AG04449 (cell line): ENCODE measurements at places on chromosomes 5 and 9.

DNA sequence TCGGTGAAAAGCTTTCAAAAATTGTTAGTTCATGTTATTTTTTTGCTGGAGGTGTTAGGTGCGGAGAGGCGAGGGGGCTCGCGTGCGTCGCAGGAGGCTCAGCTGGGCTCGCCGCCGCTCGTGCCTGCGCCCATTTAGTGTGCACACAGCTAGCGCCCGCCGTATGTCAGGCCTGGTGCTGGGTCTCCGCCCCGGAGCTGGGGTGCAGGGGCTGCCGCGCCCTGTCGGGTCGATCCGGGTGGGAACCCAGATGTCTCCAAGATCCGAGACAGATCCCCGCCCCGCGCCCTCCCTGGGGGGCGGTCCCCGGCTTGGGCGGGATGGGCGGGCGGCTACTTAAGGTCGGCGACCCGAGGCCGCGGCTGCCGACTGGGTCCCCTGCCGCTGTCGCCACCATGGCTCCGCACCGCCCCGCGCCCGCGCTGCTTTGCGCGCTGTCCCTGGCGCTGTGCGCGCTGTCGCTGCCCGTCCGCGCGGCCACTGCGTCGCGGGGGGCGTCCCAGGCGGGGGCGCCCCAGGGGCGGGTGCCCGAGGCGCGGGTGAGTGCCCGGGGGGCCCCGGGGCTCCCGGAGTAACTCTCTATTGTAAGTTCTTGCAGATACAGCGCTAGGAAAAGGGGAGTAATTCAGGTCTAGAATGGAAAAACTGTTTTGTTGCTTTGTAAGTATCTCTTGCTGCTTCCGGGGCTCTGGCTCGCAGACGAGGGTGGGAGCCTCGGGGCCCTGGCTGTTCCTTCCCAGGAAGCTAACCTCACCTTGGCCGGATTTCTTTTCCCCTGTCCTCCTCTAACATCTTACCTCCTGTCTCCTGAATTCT lies 31.7 kb downstream of the GSN start:
- no peak for DNase-seq

DNA sequence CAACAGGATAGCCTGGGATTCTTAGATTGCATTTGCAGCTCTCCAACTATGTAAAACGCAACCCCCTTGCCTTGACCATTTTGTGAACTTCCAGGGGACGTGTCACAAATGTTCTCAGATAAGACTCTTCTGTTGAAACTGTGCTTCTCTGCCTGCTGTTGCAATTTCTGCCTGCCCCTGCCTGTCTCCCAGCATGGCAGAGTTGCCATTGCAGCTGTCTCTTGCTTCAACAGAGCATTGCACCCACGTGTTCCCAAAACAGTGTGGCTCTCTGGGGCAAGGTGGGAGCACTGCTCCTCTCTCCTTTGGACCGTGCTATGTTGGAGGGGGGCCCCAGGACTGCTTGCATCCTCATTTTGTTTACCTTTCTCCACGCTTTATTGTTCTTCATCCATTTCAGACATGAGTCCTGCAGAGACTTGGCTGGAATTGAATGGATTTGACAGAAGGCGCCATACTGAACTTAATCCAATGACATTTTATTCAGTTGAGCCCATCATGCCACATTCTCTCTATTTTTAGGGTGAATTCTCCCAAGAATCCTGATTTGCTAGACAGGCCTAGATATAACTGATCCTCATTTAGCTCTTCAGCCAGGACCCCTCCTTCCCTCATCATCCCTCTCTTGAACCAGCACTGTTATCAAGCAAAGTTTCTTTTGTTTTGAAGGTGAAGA lies 90.7 kb downstream of the MAT2B start:
- DNase-seq, result no peak

DNA sequence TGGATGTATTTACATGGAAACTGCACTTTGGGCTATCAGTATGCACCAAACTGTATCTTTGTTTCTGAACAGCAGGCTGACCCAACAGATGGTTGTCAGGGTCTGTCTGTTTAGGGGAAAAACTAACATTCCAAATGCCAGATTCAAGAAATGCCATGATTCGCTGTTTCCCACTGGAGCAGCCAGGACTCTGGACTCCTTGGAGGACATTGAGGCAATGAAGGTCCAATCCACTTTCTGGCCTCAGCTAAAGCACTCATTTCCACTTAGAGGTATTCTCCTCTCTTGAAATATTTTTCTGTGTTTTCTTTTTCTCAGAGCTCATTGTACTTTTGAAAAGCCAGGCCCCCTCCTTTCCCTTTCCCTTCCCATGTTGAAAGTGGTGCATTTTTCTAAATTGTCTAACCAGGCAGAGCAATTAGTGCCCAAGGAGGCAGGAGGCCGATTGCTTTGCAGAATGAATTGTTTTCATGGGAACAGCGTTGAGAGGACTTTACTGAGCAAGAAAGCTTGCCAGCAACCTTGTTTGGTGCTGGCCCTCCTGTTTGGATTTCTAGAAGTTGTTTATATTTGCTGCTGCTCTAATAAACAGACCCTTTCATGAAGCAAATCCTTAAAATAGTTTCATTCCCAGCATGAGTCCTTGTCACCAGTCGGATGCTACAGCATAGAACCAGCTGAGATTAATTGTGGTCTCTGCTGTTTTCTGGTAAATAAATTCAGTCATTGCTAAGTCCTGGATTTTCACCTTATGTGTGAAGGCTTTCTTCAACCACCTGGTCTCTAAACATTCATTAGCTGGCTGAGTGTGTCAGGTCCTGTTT lies 132.8 kb upstream of the TAF11L2 start:
- DNase-seq, result no peak

DNA sequence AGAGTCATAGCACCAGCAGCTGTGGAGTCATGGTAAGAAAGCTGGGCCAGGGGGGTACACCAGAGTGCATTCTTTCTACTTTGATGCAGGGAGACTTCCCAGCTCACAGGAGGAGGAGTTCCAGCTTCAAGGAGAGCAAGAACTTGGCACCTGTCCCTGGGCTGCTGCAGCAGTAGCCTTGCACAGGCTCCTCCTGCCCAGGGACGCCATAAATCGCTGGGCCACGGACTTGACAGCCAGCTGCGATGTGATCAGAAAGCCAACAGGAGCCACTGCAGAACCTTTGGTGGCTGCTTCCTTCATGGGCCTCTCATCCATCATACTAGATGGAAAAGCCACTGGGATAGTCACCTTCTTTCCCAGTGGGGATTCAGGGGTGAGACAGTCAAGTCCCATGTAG lies 234.7 kb downstream of the NMUR2 start:
- DNase-seq, result no peak

GRCh38 chr5:150082374-150082773 lies 4.0 kb downstream of the CSF1R start:
- no peak for DNase-seq

DNA sequence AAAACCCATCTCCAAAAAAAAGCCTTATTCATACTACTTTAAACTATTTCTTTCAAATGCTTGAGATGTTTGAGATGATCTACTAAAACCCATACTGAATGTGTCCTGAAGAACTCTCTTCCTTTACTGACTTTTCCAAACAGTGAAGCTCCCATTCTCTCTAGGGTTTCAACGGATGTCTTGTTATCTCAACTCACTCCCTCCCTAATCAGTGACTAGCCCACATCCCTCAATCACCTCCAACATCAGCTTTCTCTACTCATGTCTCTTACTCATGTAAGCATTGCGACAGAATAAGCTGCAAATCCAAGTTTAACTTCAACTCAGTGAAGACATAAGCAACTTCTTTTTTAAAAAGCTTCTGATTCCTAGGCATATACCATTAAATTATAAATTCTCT lies 42.1 kb downstream of the WDR41 start:
- DNase-seq, result no peak

GRCh38 chr9:2838371-2839000 lies 5.4 kb downstream of the PUM3 start:
- DNase-seq, result no peak

- DNase-seq, result no peak
Measured at GRCh38 chr5:132184588-132184987, 43.1 kb downstream of the P4HA2 start.

- no peak for DNase-seq
Measured at GRCh38 chr5:180601591-180602480, 10.5 kb upstream of the SCGB3A1 start.

GRCh38 chr5:42985129-42986037 lies 54.7 kb downstream of the ANXA2R start:
- DNase-seq, result no peak

DNA sequence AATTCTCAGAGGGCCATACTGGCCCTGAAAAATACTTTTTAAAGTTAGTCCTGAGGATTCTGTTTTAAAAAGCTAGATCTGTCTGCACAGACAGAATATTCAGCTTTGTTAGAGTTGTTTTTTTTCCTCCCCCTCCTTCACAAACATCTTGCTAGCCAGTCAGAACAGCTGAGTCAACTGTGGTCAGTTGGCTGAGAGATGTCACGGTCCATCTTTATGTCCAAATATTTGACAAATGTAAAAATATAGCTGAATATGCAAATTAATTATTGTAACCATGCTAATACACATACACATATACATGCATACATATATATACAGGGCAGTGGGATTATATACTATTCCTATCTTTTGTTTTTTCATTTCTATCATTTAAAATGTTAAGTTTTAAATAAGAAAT lies 33.9 kb downstream of the UNC13B start:
- no peak for DNase-seq

GRCh38 chr5:83071286-83072051 lies 5.7 kb downstream of the TMEM167A start:
- DNase-seq, result no peak

DNA sequence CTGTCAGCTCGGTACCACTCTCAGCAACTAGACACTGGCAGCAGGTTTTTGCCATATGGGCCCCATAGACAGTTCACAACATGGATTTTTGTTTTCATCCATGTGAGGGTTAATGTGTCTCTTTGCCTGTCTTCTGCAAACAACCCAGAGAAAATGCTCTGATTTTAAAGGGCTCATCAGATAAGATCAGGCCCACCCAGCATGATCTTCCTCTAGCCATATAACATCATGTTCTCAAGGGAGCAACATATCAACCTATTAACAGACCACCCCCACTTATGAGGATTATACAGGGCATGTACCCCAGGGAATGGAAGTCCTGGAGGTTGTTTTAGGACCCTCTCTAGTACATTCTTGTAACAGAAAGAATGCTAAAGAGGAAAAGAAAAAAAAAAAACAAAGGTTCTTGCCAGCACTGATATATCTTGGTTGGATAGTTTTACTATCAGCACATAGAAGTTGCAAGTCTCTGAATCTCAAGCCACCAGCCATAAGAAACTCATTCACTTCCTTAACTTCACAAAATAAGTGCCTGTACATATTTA lies 1015.1 kb downstream of the TLE4 start:
- DNase-seq, result no peak

- no peak for DNase-seq
Measured at GRCh38 chr5:74567411-74567995, 73.0 kb downstream of the ENC1 start.

DNA sequence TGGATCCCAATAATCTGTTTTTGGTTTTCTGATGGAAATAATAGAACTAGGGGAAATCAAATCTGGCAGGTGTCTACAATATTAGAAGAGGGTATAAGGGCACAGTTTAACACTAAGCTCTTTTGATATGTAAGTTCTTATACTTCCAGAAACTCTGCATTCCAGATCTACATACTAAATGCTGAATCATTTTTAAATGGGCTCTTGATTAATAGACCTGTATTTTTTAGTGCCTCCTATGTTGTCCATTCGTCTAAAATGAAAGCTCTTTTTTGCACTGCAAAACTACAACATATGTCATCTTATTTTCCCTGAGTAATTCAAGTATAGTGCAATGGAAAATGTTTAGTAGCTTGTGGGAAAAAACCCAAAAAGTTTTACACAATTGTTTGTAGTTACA lies 44.2 kb downstream of the NR6A1 start:
- DNase-seq, result no peak

DNA sequence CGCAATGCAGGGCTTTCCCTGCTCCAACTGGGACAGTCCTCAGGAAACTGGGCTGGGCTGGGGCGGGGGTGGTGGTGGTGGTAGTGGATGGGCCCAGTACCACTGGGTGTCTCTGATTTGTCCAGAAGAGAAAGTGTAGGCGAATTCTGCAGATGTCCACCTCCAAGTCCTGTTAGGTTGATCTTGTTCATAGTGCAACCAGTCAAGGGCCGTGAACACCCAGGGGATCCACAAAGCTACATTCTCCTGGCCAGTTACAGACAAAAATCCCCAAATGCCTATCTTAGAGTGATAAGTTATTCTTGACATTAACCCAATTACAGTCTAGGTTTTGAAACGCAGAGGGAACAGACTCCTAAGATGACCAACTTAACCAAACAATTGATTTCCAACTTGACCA lies 97.5 kb upstream of the SHB start:
- no peak for DNase-seq

- DNase-seq, result no peak
Measured at GRCh38 chr9:118473521-118473920, 769.3 kb downstream of the TLR4 start.

DNA sequence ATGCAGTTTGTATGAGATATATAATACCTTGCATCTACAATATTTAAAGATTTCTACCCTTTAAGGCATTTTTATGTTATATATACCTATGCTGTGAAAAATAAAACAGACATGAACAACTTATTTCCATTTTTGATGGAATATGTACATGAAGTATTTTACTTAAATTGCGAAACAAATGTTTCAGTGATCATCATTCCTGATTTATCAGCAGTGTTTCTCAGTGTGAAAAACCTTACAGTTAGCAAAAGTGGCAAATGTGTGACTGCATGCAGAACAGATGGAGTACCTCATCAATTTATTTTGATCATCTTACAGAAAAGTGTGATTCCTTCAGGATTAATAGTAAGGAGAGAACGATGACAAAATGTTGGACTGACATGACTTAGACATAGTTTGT lies 43.1 kb downstream of the PRR16 start:
- no peak for DNase-seq

- DNase-seq, result no peak
Measured at GRCh38 chr9:100600521-100601079, 22.7 kb downstream of the CAVIN4 start.

- DNase-seq, result no peak
Measured at GRCh38 chr5:150296496-150296895, 6.2 kb downstream of the ARSI start.

- no peak for DNase-seq
Measured at GRCh38 chr5:43547532-43547931, 9.3 kb downstream of the PAIP1 start.

DNA sequence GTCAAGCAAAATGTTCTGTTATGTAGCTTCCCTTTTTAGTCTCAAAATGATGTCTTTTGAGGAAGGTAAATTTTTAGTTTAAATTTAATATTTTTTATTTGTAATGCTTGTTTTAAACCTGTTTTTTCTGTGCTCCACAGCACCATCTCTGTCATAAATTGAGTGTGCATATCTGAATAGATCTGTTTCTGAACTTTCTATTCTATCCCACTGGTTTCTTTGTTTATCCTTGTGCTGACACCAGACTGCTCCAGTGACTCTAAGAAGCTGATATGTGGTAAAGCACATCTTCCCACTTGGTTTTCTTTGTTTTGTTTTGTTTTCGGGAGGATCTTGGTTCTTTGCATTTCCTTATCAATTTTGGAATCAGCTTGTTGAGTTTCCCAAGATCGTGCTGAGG lies 7.1 kb upstream of the RNF145 start:
- no peak for DNase-seq

- DNase-seq, result no peak
Measured at GRCh38 chr9:132846109-132846917, 31.8 kb downstream of the AK8 start.

- no peak for DNase-seq
Measured at GRCh38 chr5:149448831-149449714, 70.0 kb upstream of the IL17B start.

- DNase-seq, result no peak
Measured at GRCh38 chr9:19163631-19164030, 36.3 kb upstream of the PLIN2 start.

GRCh38 chr5:40481241-40481640 lies 198.5 kb upstream of the PTGER4 start:
- no peak for DNase-seq
